Activated CD8-positive, alpha-beta memory T cell treated with anti-CD3 and anti-CD28 coated beads for 24 hours (primary cell): ENCODE measurements at places on chromosomes 1 and 21.

DNA sequence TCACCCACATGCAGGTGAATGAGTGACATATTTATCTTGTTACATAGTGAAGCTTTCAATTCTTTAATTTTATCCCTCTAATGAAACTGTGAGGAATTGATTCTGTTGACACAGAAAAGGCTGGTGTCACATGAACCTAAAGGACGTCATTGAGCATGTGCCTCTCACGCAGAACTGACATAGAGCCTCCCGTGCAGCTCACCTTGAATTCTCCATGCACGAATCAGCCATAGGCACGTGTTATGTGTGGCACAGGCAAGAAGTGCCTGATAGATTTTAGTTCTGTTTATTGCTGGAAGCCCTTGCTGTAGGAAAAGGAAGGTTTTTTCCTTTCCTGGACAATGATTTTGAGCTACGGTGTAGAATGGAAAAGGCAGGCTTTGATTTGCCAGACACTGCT is 11.3 kb downstream of the ADARB1 start:
- DNase-seq, result peak; percentile 30

DNA sequence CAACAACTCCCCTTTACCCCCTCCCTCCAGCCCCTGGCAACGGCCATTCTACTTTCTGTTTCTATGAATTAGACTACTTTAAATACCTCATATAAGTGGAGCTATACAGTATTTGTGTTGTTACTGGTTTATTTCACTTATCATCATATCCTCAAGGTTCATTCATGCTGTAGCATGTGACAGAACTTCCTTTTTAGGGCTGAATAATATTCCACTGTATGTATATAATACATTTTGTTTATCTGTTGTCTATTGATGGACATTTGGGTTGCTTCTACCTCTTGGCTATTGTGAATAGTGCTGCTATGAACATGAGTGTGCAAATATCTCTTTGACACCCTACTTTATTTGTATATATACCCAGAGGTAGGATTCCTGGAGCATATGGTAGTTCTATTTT is 2.2 kb downstream of the NHLH1 start:
- DNase-seq, result no peak

DNA sequence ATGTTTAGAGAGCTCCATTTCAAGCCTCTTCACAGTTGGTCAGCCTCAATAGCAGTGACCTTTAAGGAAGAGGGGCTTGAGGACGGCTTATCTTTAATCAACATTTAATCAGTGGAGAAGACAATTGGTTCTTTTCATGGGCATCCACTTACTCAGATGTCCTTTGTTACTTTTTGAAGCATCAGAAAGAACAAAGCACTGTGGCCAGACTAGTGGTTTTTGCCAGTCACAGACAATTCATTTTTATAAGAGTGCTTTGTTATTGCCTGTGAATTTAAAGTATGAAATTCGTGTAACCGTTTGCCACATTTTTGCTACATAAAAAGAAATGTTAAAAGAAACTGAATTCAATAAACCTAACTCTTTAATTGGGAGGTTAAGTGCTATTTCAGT is 222.8 kb downstream of the TPR start:
- no peak for DNase-seq

DNA sequence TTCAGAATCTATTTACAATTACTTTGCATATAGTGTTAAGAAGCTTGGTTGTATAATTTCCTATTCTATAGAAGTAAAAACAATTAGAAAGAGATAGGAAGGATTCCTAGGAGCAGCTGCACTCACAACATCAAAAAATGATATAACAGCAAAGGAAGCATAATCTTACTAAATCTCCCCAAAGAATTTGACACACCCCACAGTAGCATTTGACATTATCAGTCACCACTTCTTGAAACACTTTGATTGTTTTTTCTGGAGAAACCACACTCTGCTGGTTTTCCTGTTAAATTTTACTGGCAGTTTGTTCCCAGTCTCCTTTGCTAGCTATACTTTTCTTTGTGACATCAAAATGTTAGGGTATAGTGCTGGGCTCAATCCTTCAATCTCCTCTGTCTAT is 100.8 kb upstream of the KIAA1614 start:
- DNase-seq, result no peak

GRCh38 chr21:45427331-45428271 is 22.6 kb downstream of the COL18A1 start:
- no peak for DNase-seq

- no peak for DNase-seq
Measured at GRCh38 chr1:224498574-224499170, 64.1 kb upstream of the WDR26 start.

- peak; percentile 78 for DNase-seq
Measured at GRCh38 chr1:236103646-236104218, 38.6 kb upstream of the GPR137B start.

DNA sequence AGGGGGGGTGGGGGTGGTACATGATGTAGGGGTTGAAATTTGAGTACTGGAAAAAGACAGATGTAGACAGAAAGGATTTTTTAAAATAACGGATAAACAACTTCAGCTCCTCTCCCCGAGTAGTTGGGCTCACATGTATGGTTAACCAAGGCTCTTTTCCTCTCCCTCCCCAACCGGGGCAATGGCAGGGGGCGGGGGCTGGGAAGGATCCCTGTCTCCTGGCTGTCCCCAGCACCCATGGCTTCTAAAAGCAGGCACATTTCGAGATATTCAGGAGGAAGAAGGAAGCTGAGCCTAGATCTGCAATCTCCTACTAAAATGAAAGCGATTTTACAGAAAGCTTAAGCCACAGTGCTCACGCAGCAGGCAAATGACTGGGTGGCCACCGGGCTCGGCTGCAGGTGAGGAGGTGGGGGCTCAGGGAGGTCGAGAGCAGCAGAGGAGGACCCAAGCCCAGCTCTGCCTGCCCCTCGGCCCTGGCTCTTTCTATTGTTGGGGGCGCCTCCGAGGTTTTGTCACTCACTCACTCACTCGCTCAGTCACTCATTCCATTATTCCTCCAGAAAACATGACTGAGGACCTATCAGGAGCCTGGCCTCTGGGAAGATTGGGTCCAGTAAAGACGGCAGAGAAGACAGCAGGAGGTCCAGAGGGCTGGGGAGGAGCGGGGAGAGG is 573.3 kb downstream of the PTPRU start:
- peak; percentile 24 for DNase-seq

DNA sequence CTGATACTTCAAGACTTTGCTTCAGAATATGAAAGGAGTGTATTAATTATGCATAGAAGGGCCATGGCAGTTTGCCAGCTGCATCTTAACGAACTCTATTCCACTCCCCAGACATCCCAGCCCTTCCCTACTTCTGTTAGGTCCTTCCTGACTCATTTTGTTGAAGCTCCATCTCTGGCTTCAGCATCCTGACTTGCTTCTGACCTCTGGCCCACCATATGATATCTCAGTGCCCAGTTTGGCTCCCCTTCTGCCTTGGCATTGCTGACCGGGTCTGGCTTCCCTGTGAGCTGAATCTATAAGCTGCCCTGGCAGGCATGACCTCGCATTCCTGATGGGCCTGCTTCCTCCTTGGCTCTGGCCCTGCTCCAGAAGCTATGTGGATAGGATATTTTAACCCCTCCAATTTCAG is 27.6 kb upstream of the ARHGAP29 start:
- no peak for DNase-seq

DNA sequence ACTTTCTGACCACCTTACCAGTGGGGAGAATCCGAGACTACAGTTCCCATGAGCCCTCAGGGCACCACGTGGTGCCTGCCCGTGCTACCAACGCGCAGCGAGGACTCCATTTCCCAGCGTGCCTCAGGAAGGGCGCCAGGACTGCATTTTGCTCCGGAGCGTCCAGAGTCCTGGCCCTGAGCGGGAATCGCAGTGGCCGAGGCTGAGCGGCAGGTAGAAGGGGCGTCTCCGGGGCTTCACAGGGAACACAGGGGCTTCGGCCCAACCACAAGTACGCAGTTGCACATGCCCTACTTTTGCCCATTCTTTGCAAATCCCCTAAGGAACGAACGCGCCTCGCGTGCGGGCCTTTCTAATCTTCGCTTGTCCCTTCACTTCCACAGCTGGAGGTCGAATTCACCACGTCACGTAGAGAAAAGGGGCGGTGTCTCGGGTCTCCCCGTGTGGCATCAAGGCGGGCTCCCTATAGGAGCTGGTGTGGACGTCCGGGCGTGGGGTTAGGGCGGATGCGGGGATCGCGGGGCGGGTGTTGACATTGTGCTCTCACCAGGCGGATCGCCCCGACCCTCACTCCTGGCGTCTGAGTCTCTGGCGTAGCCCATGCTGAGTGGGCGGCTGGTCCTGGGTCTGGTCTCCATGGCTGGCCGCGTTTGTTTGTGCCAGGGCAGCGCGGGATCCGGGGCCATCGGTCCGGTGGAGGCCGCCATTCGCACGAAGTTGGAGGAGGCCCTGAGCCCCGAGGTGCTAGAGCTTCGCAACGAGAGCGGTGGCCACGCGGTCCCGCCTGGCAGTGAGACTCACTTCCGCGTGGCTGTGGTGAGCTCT is at the start of gene BOLA1:
Gene BOLA1, plus strand, starts transcription at position 109 of the 825 bp plus-strand sequence. Its CDS starts 492 bp downstream, at position 601.
- peak; percentile 92 for DNase-seq

- DNase-seq, result no peak
Measured at GRCh38 chr1:20470194-20470593, 15.8 kb downstream of the CAMK2N1 start.

GRCh38 chr1:97745912-97746311 is 174.9 kb downstream of the DPYD start:
- no peak for DNase-seq

- DNase-seq, result no peak
Measured at GRCh38 chr1:116853680-116854402, 55.9 kb upstream of the PTGFRN start.

- DNase-seq, result no peak
Measured at GRCh38 chr1:30232288-30232899, 491.0 kb downstream of the MATN1 start.

DNA sequence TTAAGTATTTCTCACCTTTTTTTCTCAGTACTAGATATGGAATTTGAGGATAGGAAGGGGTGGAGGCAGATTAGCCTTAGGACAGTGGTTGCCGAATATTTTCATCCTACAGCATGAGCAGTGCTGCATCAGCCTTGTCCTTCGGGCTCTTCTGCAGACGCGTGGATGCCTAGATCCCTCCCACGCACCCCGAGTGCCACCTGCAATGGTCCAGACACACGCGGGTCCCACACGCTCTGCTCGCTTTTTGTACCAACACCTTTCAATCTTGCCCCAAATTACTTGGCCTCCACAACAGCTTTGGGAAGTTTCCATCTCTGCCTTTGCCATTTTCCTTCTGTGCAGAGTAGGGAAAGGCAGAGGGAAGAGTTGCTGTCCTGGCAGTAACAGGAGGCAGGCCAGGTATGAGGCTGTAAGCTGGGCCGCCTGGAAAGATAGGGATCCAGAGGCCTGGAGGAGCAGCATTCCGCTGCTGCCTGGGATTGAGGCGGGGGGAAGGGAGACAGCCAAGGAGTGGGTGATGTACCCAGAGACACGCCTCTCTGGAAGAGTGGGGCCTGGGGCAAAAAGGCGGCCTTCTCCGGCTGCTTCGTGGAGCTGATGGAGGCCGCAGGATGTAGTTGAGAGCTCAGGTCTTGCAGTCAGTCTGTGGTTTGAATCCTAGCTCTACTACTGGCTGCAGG is 467.7 kb downstream of the KIF26B start:
- DNase-seq, result no peak

DNA sequence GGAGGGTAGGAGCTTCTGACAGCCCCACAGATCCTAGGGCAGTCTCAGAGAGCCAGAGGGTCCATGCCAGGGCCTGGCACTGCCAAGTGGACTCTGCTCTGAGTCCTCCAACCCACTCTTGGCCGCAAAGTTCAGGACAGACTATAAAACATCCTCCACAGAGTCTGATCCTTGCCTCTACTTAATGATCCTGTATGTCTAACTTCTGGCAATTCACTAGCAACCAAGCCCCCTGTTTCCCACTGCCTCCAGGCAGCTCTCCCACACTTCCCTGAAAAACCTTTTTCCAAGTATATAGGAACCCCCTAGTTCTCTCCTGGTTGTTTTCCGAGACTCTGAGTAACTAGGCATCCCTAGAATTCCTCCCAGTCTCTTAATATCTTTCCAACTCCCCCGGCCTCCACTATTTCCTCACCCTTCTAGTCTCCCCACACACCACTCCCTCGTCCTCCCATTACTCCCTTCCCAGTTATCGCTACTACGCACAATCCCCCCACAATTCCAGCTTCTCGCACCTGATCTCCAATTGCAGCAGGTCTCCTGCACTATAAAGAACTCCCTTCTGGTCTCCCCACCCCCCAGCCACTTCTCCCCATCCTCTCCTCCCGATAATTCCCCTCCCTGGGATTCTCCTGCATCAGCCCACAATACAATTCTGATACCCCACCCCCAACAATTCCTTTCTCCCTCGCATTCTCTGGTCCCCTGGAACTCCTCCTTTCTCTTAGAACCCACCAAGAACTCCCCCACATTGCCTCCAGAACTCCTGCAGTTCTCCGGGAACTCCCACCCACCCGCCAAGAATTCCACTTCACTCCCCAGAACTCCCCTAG is 574 bp downstream of the IGSF9 start:
- no peak for DNase-seq

- peak; percentile 52 for DNase-seq
Measured at GRCh38 chr1:112699425-112700144, 7.3 kb downstream of the RHOC start.

- no peak for DNase-seq
Measured at GRCh38 chr1:209457401-209458125, 126.0 kb upstream of the CAMK1G start.

DNA sequence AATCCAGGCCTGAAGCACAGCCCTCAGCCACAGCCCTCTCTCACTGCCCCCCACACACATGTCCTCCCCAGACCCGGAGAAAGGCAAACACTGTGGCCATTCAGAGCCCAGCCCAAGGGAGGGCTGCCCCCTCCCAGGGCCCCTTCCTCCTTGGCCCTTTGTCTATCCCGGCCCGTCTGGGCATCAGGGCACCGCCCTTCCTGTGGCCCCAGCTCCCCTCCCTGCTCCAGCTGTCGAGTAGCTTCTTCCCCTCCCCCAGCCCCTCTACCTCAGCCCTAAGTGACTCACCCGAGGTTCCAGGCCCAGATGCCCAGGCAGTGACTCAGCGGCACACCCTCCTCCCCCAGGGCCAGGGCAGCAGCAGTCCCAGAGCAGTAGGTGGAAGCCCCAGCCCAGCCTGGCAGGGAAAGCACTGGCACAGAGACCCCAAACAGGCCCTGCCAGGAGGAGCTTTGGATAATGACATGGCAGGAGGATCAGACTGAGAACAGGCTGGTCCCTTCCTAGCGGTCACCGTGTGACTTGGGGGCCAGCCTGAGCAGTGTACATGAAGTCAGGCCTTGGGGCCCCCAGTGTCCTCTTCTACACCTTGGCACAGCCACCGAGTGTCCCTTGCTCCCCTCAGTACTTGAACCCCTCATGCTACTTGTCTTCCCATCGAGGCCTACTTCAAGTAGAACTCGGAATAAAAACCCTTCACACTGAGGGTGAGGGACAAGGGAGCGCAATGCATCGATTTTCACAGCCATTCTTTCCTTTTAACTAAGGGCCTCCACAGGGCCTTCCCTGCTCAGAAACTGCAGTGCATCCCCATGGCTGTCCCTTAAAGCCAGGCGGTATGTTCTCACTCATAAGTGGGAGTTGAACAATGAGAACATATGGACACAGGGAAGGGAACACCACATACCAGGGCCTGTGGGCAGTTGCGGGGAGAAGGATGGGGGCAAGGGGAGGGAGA is 1.0 kb upstream of the S100A2 start:
- DNase-seq, result peak; percentile 90

GRCh38 chr1:47784497-47784822 is 212.7 kb downstream of the TRABD2B start:
- no peak for DNase-seq

- DNase-seq, result no peak
Measured at GRCh38 chr1:65256860-65257708, 52.3 kb upstream of the DNAJC6 start.
